ENCODE measurements at places on chromosomes 4 and X. TPM values are rescaled to one million over a fixed set of nuclear protein-coding genes. Genes with fewer than 3 reads are reported as not detected.
A peak's percentile ranks its signal among the peaks of the same experiment; 100 is the strongest.

DNA sequence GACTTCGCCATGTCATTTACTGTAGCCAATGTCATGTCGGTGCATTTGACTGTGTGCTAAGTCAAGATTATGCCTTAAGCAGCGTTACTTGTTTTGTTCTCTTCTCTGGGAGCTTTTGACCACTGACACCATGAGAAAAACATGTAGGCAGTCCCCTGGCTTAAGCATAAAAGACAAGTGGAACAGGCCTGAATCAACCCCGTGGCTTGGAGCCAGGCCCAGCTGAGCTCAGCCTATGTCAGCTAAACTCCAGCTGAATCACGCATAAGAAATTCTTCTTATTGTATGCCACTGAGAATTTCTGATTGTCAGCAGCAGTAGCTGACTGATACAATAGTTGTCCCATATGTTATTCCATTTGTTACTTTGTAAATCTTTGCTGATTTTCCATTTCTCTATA lies 261.9 kb downstream of the CBLL2 start:
- DNase-seq, result no peak
- H3K4me1 ChIP-seq, result no peaks in the 10 kb centered on the region
- H3K27ac ChIP-seq, result no peak overlapping the region
- no peaks in the 10 kb centered on the region for H3K27me3 ChIP-seq
- H3K36me3 ChIP-seq, result no peaks in the 10 kb centered on the region

ANOS1 gene
- total RNA-seq, result 3.6 TPM

- peak overlapping the region; percentile 86 for H3K27ac ChIP-seq
- no peaks in the 10 kb centered on the region for H3K27me3 ChIP-seq
- DNase-seq, result peak; percentile 96
Observed at GRCh38 chr4:113468165-113469022, 293.1 kb downstream of the CAMK2D start.

DNA sequence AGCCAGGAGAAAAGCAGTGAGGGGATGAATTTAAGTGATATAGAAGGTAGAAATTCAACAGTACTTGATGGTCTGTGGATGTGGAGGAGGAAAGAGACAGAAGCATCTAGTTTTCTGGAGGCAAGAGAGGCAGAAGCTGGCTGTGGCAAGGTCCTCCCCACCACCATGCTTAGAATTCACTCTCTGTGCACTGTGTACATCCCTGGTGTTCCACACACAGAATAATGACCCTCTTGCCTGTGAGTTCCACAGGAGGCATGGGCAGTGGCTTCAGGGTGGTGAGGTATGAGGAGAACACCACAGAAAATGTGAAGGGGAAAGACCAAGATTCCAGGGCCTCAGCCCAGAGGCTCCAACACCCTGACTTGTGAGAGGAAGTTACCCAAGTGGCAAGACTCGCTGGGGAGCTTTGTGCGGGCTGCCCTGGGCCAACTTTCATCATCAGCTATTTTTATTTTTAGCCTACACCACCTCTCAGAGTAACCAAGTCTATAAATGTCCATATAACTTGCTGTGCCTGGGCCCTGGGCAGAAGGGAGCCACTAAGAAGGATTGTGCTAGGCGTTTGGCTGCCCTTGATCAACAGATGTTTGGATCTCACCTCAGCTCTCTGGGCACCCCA lies 7.8 kb upstream of the INTS6L start:
- no peak for DNase-seq
- peak overlapping the region; percentile 66 for H3K27ac ChIP-seq
- H3K4me3 ChIP-seq, result no peak overlapping the region
- no peaks in the 10 kb centered on the region for H3K27me3 ChIP-seq

- no peaks in the 10 kb centered on the region for H3K36me3 ChIP-seq
- peaks cover 6% of the 10 kb centered on the region for H3K4me1 ChIP-seq
- peak within 1 kb of the TSS; percentile 59 for H3K27ac ChIP-seq
- H3K4me3 ChIP-seq, result no peak within 1 kb of the TSS
Observed at GRCh38 chr4:15427701-15428100, at the start of gene C1QTNF7. C1QTNF7 (plus strand) TSS chr4:15428033; CDS start chr4:15435744, 7,711 bp downstream.

GRCh38 chr4:102606846-102607450 lies 105.8 kb downstream of the NFKB1 start:
- H3K27me3 ChIP-seq, result no peaks in the 10 kb centered on the region
- DNase-seq, result no peak
- H3K4me3 ChIP-seq, result no peak overlapping the region
- no peak overlapping the region for H3K27ac ChIP-seq

GRCh38 chrX:47321386-47321785 lies 49.0 kb upstream of the ZNF157 start:
- no peak overlapping the region for H3K27ac ChIP-seq
- H3K4me3 ChIP-seq, result no peak overlapping the region
- DNase-seq, result peak; percentile 59
- H3K4me1 ChIP-seq, result no peaks in the 10 kb centered on the region
- H3K36me3 ChIP-seq, result no peaks in the 10 kb centered on the region

TMEM150C gene
- 14.2 TPM for total RNA-seq

DNA sequence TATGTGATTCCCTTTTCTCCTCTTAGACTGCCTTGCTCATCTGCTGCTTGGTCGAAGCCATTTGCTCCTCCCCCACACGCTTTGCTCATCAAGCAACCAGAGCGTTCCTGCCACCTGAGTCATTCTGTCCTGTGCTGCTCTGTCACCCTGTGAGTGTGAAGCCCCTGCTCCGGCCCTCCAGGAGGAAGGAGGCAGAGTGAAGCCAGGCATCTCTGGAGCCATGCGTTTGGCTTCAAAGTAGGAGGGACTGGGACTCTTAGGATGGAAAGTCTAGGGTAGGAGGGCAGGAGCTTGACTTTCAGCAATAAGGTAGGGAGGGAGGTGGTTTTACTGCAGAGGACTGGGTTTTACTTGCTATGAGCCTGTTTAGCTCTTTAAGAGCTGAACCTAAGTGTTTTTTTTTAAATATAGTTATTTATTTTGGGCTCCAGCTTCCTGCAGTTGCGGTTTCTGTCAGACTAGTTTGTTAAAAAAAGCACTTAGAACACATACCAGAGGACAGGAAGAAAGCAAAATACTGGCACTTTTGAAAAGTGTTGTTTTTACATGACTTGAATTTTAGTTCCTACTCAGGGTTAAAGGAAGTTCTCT lies 63.6 kb downstream of the SPINK2 start:
- H3K27ac ChIP-seq, result no peak overlapping the region
- no peaks in the 10 kb centered on the region for H3K4me1 ChIP-seq
- no peaks in the 10 kb centered on the region for H3K27me3 ChIP-seq
- no peaks in the 10 kb centered on the region for H3K36me3 ChIP-seq
- H3K4me3 ChIP-seq, result no peak overlapping the region

DNA sequence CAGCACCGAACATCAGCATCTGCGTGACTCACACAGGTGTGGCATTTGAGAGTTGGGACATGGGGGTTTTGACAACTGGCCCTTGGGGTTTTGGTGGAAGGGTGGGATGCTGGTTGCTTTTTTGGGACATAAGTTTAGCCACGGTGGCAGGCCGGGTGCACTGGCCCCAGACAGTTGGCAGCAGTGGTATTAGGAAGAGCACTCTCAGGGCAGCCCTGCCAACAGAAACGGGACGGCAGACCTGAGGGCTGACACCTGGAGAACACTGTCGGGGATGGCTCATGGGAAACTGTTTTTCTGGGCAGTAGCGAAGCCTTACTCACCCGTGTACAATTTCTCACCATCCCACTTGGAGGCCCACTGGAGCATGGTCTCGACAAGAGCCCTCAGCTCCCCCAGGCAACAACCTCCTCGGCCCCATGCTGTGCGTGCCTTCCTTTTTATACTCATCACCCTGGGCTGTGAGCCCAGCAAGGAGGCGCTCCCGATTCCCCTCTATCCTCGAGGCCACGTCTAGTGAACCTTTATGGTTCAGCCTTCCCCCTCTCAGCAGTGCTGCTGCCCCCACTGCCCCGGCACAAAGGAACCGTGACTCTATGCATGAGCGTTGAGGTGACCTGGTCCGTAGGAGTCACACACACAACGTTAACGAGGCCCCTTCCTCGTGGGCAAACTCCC lies 30.6 kb downstream of the WDR1 start:
- H3K4me1 ChIP-seq, result peaks cover 49% of the 10 kb centered on the region
- no peak for DNase-seq
- no peaks in the 10 kb centered on the region for H3K27me3 ChIP-seq
- no peak overlapping the region for H3K4me3 ChIP-seq

- no peaks in the 10 kb centered on the region for H3K27me3 ChIP-seq
- DNase-seq, result no peak
- no peaks in the 10 kb centered on the region for H3K36me3 ChIP-seq
Observed at GRCh38 chr4:103915224-103915869, 195.6 kb upstream of the TACR3 start.
